RWPE1 (cell line): ENCODE measurements at places on chromosomes 2 and 18.

DNA sequence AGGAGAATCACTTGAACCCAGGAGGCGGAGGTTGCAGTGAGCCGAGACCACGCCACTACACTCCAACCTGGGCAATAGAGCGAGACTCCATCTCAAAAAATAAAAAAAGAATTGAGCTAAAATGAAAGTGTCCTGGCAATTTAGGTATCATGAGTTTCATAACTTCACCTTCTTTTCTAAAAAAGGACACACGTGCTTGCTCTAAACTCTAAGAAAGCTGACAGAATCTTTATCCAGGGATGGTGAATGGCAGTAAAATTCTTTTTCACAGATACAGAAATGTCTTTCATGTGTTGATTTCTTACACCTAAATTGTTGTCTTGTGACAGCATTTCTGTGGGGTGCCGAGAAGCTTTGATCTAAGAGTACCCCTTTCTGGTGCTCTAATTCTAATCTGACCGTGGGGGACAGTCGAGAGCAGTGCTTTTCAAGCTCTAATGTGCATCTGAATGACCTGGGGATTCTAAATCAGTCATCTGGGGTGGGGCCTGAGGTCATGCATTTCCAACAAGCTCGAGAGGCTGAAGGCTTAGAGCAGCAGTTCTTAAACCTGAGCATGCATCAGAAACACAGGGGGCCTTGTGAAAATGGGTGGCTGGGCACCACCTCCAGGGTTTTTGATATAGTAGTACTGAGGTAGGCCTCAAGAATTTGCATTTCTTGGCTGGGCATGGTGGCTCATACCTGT lies 42.1 kb upstream of the REL start:
- no peak for DNase-seq

GRCh38 chr2:64781711-64782390 lies 128.1 kb upstream of the SERTAD2 start:
- DNase-seq, result no peak

DNA sequence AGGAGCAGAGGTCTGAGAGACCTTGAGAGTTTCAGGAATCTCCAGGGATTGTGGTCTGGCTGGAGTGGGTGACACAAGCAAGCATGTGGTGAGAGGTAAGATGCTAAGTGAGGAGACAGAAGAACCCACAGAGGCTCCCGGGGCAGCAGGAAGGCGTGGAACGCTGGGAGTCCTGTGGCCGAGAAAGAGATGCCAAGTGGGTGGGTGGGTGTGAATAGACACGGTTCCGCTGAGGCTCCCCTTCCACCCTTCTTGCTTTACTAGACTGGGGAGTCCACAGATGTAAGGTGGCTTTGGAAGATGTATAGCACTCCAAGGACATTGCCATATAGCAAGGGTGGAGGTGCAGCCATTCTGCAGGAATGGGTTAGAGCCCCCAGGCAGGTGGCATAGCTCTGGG lies 4.2 kb downstream of the TEX51 start:
- no peak for DNase-seq

GRCh38 chr2:241558532-241559322 lies at the start of gene BOK:
TSS of gene BOK (plus strand) at chr2:241558745. CDS start at chr2:241559484, 739 bp downstream.
- peak; percentile 76 for DNase-seq

- no peak for DNase-seq
Measured at GRCh38 chr18:34039201-34039600, 185.5 kb downstream of the NOL4 start.

GRCh38 chr2:11420190-11420589 lies 45.8 kb downstream of the E2F6 start:
- no peak for DNase-seq

DNA sequence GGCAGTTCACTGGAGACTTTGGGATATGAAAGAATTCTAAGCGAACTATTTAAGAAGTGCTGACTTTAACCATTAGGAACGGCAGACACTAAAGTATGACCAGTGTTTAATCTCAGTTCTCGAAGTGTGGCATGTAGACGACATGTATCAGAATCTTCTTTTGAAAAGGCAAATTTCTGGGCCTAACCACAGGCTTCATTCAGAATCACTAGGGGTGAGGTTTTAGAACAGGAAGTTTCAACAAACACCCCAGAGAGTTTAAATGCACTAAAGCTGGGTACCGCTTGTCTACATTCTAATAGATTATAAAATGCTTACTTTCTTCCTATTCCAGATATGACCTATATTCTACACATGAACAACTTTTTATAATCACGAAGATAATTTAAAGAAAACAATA lies 180.3 kb downstream of the ANKRD44 start:
- no peak for DNase-seq

DNA sequence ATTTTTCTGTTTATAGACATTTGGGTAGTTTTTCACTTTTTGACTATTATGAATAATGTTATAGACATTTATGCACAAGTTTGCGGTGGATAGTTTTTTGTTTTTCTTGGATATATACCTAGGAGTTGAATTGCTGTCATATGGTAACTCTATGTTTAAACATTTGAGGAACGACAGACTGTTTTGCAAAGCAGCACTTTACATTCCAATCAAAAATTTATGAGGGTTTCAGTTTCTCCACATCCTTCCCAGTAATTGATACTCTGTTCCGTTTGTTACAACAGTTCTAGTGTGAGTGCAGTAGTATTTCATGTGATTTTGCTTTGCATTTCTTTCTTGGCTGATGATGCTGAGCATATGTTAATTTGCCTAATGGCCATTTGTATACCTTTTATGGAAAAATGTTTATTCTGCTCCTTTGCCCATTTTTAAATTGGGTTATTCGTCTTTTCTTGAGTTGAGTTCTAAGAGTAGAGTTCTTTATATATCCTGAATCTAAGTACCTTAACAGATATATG lies 617.3 kb upstream of the LRATD1 start:
- DNase-seq, result no peak
